ENCODE measurements at places on chromosomes 12 and 14.

GRCh38 chr12:62256408-62257096, 3.7 kb upstream of the USP15 start:
- no peak for DNase-seq

- DNase-seq, result no peak
Observed at GRCh38 chr14:81371802-81372201, 28.3 kb downstream of the STON2 start.

DNA sequence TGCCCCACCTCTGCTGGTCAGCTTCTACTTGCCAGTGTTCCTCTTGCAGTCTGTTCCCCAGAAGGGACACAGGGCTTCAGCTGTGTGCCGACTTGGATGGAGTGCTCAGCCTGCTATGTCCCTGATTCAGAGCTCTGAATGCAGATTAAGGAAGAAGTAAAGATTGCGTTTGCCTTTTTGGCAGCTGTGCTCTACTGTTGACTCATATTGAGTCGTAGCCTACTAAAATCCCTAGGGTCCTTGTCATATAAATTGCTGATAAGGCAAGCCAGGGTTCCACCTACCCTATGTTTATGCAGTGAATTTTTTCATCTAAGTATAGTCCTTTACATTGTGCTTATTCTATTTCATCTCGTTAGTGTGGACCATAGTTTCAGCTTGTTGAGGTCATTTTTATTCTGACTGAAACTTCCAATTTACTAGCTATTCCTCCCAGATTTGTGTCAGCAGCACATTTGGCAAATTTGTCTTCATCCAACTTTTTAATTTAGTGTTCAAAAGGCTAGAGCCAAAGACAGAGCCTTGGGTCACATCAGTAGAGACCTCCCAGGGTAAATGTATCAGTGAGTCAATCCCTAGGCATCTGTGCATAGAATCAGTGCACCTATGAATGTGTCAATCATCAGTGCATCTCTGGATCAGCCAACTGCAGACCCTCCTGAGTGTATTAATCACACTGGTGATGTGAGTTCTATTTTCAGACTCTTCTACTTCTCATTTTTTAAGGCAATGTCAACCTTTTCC, 31.9 kb downstream of the CACNA1C start:
- no peak for DNase-seq

DNA sequence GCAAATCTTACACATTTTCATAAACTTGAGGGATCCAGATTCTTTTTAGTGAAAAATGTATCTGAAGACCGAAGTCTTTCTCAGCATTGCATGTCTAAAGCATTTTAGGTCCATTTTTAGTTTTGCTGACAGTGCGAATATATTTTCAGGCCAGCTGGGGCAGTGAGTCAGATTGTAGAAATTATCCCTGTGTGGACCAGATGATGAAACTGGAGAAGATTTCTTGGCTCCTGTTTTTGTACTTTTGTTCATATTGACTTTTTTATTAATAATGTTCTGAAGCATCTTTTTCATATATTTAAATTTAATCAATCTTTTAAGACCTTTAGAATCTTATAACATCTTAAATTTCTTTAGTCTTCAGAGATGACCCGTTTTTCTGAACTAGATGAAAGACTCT, 173.1 kb downstream of the FLRT2 start:
- no peak for DNase-seq

DNA sequence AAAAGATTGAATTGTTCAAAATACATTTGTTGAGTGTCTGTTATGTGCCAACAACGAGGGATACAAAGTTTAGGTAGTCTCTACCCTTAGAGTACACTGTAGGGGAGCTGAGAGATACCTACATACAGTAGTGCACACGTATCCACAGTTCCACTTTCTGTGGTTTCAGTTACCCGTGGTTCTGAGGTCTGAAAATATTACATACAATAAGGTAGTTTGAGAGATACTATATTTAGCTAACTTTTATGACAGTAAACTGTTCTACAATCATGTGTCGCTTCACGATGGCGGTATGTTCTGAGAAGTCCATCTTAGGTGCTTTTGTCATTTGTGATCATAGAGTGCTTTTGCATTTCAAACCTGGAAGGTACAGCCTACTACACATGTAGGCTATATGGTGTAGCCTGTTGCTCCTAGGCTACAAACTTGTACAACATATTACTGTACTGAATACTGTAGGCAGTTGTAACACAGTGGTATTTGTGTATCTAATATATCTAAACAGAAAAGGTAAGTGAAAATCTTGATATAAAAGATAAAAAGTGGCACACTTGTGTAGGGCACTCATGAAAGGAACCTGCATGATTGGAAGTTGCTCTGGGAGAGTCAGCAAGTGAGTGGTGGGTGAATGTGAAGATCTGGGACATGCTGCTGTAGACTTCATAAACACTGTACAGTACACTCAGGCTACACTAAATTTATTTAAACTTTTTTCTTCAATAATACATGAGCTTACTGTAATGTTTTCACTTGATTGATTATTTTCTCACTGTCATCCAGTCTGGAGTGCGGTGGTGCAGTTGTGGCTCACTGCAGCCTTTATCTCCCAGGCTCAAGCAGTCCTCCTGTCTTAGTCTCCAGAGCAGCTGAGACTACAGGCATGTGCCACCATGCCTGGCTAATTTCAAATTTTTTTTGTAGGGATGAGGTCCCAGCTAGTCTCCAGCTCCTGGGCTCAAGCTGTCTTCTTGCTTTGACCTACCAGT, 4.0 kb downstream of the CPSF6 start:
- DNase-seq, result no peak

- DNase-seq, result no peak
Observed at GRCh38 chr14:31090883-31091764, 64.9 kb upstream of the STRN3 start.

DNA sequence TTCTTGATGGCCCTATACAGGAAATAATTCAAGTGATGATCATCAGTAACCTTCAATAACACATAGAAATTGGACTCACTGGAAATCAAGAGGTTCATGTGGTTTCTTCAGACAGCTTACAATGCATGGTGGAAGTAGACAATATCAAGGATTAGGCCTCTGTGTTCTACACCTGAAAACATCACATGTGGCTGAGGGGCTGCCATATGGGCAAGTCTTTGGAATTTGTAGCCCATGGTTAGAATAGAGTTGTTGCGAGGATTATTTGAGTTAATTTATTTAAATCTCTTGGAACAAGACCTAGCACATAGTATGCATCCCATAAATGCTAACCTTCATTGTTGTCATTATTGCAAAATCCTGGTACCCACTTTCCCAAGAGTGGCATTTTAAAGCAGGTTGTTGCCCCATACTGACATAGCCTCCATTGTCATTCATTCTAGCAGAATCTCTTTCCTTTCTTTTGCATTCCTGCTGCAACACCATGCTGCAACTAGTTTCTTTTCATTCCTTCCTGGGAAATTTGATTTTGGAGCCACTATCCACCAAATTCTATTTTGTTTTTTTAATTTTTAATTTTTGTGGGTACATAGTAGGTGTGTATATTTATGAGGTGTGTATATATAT, 352.7 kb upstream of the NAV3 start:
- DNase-seq, result no peak

GRCh38 chr12:92673756-92674155, 29.0 kb upstream of the PLEKHG7 start:
- DNase-seq, result no peak

DNA sequence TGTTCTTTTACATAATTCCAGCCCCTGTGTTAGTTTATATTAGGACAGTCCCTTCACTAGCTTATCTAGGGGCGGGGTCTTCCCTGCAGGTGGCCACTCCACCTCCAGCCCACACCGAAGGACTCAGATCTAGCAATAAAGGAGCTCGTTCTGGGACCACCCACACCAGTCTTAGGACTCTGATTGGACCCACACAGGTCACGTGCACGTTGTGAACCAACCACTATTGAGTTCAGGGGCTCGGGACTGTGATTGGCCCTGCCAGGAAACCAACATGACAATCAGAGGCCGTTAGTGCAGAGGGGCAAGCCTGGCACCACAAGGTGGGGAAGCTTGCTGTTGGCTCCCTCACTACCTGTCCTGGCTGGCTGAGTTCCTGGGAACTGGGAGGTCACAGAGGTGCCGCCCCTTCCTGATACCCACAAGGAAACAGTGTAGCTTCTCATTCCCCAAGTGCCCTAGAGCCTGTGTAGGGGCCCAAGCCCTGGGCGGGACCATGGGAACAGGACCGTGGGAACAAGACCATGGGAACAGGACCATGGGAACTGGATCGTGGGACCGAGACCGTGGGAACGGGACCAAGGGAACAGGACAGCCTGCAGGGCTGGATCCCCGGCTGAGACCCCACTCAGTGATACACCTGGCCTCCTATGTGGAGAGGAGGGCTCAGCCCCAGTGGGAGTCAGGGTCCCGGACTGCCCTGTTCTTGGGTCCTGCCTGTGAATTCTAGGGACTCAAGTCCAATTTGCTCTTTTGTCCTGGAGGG, 297.8 kb downstream of the ADGRD1 start:
- no peak for DNase-seq

- DNase-seq, result no peak
Observed at GRCh38 chr12:22275843-22276242, 58.7 kb downstream of the ST8SIA1 start.

DNA sequence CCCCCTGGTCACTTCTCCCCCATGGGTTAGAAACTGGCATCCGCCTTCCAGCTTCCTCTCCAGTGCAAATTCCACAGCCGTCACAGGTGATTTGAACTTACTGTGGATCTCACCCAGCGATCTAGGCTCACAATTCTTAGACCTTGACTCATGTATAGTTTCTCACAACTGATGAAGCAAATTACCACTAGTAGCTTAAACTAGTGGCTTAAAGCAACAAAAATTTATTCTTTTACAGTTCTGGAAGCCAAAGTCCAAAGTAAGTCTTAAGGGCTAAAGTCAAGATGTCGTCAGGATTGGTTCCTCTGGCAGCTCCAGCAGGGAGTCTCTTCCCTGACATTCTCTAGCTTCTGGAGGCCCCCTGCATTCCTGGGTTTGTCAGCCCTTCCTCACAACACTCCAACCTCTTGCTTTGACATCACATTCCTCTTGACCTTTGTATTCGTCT, 117.4 kb downstream of the KTN1 start:
- DNase-seq, result no peak

- DNase-seq, result no peak
Observed at GRCh38 chr12:130219929-130220705, 57.9 kb downstream of the FZD10 start.

GRCh38 chr12:39807043-39807442, 187.4 kb upstream of the ABCD2 start:
- no peak for DNase-seq

DNA sequence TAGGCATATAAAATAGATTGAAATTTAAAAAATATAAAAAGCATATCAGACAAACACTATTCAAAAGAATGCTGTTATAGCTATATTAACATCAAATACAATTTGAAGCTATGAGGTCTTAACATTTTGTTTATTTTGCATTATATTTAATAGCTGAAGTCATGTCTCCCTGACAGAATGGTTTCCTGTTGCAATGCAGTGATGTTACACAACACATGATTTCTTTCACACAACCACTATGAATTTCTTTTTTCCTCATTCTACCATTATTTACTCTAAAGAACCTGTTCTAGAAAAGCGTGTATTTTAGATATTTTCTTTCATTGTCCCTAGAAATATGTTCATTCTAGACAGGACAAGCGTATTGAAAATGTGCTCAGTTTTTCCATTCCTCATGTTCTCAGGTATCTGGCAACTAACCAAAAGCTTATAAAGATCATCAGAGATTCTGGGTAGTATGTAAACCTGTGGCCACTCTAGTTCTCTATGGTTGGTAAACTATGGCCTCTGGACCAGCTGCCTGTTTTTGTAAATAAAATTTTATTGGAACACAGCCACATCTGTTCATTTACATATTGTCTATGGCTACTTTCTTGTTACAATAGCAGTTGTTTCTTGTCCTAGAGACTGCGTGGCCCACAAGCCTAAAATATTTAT, 183.8 kb downstream of the FOXA1 start:
- no peak for DNase-seq

GRCh38 chr12:113184098-113184899, 979 bp downstream of the DDX54 start:
- DNase-seq, result no peak

DNA sequence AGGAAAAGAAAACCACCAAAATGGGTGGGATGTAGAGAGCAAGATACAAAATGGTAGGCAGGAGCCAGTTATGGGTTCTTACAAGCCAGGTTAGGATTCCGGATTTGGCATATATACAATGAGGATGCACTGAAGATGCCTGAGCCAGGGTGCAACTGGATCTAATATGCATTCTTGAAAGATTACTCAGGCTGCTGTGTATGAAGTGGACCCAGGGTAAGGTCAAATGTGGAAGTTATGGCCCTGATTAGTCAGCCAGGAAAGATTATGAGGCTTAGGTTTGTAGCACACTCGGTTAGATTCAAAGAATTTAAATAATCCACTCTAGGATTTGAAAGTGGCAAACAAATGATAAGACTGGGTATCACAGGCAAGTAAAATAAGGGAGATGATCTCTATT, 1750.7 kb upstream of the FLRT2 start:
- DNase-seq, result no peak

GRCh38 chr12:110641521-110641920, 27.6 kb downstream of the TCTN1 start:
- DNase-seq, result no peak

GRCh38 chr12:48361664-48362339, 11.1 kb upstream of the ZNF641 start:
- no peak for DNase-seq

GRCh38 chr12:74489543-74489942, 48.1 kb upstream of the ATXN7L3B start:
- DNase-seq, result no peak

DNA sequence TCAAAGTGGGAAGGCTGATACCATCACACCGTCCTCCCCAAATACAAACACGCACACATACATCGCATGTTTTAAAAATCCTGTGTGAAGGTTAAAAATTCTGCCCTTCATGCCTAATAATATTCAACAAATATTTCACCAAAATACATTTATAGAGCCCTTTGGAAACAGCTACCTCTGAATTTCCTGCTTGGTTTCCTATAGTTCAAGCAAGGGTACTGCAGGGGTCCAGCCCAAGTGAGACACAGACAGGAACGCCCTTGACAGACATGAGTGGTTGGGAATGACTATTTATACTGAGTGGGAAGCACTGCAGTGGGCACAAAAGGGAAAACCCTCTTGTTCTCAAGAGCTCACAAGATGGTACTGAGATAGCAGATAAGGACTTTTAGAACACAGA, 51.0 kb downstream of the ST8SIA1 start:
- no peak for DNase-seq

DNA sequence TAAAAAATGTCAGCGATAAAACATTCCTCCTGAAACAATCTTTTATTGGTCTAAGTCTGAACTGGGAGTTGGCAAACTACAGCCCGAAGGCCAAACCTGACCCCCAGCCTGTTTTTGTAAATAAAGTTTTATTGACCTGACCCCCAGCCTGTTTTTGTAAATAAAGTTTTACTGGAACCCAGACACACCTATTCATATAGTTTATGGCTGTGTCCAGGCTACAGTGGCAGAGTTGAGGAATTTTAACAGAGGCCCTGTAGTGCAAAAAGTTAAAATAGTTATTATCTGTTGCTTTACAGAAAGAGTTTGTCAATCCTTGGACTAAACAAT, 12.1 kb upstream of the SCARB1 start:
- DNase-seq, result no peak

Measured in cortex of kidney (tissue), 1 donor.